ENCODE measurements at places on chromosomes 3 and 15.

DNA sequence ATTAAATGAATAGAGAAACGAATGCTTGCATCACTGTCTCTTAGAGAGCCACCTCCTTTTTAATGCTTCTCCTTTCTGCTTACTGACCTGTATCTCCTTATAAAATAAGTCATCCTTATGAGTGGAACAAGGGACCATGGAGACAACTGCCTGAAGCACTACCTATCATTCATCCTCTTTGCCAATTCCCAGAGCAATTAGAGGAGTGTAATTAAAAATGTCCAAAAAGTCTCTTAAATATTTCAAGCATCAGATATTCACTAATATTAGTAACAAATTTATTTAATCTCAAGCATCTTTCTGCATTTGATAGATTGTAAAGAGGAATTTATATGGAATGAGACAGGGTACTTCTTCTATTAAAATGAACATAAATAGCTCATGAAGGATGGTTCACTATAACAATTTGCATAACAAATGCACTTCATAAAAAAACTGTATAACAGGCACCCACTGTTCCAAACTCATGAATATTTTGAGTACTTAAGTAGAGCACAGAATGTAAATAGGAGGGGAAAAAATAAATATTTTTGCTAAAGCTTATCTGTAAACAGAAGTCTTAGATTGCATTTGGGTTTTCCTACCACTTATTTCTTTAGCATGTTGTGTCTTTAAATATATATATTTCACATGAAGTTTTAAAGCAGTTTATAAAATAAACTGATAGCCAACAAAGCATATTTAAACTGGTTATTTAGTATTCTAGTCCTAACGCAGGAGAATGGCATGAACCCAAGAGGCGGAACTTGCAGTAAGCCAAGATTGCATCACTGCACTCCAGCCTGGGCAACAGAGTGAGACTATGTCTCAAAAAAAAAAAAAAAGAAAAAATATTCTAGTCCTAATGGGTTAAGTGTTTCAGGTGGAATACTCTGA lies 269.3 kb downstream of the TBL1XR1 start:
- no peak for DNase-seq

- peak; percentile 41 for DNase-seq
Measured at GRCh38 chr3:184129012-184129411, 6.1 kb upstream of the EIF2B5 start.

DNA sequence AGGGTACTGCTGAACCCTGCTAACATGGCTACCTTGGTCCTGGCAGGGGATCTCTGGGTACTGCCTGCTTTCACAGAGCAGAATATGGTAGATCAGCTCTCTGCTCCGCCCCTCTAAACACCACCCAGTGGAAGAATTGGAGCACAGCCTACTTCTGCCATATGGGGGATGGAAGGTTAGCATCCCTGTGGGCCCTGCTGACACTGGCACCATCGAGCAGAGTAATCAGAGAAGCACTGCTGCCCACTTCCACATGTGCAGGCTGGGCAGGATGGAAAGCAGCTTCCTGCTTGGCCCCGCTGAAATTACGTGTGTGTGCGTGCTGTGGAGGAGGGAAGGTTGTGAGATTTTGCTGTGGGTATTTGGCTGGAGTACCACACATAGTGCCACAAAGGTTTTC lies 24.8 kb downstream of the CCR1 start:
- no peak for DNase-seq

DNA sequence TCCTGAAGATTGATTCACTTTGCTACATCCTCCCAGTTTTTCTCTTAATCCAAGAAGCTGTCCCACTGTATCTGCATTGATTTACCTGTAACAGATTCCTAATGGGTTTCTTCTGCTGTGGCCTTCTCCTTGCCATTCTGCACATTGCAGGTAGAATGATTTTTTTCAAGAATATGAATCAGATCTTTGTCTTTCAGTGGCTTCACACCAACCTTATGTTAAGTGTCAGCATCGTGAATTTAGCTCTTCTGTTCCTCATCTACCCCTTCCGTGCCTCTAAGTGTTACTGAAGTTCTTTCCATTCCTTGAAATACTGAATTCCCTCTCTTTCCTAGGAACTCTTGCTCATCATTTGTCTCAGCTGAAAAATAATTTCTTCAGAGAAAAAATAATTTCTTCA lies 7.5 kb downstream of the SENP5 start:
- no peak for DNase-seq

DNA sequence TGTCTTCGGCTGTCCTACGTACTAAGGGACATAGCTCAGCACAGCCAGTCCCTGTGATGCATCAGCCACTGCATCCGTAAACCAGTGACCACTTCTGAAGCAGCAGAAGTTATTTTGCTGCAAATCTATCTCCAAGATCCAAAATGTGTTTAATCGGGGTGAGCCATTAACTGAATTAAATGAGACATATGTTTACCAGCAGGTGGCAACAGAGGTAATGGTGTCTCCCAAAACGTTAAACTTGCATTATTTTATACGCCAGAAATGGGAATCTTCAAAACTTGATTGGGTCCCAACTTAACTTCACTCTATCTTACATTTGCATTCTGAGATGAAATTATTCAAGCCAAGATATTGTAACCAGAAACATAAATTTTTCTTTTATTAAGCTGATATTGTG lies 75.3 kb upstream of the BOC start:
- no peak for DNase-seq

DNA sequence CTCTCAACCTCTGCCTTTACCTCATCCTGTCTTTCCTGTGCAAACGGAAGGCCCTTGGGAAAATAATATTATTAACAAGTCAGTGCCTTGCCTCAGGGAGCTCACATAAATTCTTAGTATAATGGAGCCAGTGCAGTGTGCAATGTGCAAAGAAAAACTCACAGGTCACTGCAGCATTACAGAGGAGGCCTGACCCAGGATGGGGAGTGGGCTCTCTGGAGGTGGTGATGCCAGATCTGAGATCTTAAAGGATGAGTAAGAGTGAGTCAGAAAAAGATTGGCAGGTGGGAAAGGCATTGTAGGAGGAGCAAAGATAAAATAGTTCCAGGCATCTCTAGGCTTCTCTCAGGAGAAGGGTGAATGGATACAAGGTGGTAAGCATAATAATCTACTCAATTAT lies 185.6 kb upstream of the ADAMTS9 start:
- no peak for DNase-seq

GRCh38 chr3:64667138-64667537 lies 20.7 kb downstream of the ADAMTS9 start:
- no peak for DNase-seq

DNA sequence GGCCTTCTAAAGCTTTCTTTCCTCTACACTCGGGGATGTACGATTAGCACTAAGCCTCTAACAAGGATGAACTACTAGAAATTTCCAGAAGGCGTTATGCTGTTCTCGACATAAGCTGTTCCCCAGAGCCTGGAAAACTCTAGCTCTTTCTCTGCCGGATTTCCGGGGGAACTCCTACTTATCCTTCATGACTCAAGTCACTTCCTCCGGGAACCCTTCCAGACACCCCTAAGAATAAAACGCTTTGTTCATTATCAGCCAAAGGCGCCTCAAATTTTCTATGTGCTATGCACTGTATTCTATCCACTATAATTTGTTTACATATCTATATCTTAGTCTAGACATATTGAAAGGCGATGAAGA lies 455 bp upstream of the SNAP23 start:
- peak; percentile 46 for DNase-seq

DNA sequence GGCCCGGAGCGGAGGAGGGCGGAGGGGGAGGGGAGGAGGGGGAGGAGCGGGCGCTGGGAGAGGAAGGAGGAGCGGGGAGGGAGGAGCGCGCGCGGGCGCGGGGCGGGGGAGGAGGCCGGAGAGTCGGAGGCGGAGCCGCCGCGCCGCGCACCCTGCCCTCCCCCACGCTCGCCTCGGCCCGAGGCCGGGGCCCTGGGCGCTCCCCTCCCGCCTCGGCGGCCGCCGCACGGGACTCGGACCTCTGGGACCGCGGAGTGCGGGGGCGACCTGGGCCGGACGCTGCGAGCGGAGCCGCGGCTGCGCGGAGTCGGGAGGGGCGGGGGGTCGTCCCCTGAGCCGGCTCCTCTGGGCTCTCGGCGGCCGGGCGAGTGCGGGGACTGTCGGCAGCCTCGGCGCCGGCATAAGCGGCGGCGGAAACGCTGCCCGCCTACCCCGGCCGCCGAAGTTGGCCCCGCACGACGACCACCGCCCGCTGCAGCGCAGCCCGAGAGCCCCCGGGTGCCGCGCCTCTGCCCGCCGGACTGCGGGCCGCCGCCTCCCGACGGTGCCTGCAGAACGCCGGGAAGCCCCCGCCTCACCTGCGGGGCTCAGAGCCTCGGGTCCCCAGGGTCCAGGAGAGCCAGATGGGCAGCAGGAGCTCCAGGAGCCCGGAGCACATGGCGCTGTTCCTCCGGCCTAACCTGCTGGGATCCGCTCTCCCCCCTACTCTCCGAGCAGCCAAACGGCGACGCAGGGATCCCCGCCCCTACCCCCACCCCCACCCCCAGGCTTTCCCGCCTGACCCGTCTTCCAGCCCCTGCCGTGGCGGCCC lies 406 bp upstream of the GABRB3 start:
- no peak for DNase-seq

GRCh38 chr3:192130534-192131132 lies 596.7 kb downstream of the FGF12 start:
- peak; percentile 23 for DNase-seq

GRCh38 chr3:150727653-150728502 lies 24.2 kb upstream of the ERICH6 start:
- no peak for DNase-seq

DNA sequence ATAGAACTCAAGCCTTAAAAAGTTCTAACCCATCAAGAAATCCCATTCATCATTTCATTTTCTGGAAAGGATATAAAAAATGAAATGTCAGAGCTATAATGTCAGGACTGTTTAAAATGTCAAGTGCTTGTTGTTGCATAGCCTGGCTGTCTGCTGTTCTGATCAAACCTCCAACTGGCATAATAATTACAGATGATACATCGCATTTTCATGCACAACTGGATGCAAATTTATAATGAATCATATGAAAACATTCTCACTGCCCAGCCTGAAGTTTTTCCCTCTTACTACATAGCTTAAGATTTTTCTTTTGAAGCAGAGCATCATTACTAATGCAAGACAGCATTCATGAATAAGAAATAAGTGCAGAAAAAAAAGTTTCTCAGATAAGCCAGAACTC lies 46.5 kb downstream of the GUCA1C start:
- no peak for DNase-seq
